ENCODE measurements at places on chromosomes 13 and 19.
A peak's percentile ranks its signal among the peaks of the same experiment; 100 is the strongest.

DNA sequence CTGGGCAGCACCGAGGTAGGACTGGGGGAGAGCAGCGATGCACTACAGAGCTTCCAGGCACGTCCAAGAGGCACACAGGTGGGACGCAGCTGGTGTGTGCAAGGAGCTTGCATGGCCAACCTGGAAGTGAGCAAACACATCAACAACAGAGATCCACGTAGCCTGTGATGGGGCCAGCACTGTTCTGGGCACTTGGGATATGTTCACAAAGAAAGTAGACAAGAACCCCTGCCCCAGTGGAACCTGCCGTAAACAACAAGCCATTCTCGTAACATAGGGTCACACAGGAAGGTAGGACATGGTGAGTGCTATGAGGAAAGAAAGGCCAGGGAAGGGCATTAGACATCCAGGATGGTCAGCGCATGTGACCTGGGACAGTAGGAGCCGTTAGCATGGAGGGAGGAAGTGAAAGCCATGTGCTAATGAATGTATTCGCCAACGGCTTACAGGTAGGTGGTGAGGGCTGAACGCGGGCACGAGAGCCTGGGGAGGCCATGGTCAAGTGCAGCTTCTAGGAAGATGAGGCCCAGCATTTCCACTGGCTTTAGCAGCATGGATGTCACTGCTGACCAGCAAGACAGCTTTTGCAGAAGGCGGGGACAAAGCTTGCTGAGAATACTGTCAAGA, 105.5 kb downstream of the TEX26 start:
- DNase-seq, result no peak

GRCh38 chr19:56119582-56119978, 1.5 kb downstream of the ZNF787 start:
- no peak for DNase-seq

- no peak for DNase-seq
Measured at GRCh38 chr13:32125221-32125689, 93.7 kb downstream of the FRY start.

GRCh38 chr19:11361037-11361770, 6.0 kb downstream of the PLPPR2 start:
- DNase-seq, result no peak

DNA sequence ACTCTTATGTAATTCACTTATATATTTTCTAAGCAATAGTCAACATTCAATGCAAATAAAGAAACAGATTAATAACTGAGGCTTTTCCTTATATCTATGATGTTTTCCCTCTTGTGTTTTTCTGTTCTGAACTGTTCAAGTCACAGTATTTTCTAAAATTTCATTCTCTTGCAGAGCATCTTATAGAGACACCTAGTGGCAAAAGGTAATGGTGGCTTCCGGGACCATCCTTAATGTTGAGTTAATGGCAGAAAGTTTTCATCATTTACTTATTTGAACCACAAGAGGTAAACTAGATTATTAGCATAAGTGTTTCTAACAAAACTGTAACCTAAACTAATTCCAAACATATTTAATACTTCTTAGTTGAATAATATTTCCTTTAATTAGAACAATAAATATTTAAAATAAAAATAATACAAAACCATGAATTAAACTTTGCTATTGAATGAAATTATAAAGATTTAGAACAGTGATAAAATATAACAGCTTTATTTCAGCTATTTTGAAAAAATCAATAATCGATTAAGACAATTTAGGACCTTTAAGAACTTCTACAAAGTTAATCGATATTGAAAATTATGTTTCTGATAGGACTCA, 1.7 kb upstream of the SLITRK5 start:
- no peak for DNase-seq

DNA sequence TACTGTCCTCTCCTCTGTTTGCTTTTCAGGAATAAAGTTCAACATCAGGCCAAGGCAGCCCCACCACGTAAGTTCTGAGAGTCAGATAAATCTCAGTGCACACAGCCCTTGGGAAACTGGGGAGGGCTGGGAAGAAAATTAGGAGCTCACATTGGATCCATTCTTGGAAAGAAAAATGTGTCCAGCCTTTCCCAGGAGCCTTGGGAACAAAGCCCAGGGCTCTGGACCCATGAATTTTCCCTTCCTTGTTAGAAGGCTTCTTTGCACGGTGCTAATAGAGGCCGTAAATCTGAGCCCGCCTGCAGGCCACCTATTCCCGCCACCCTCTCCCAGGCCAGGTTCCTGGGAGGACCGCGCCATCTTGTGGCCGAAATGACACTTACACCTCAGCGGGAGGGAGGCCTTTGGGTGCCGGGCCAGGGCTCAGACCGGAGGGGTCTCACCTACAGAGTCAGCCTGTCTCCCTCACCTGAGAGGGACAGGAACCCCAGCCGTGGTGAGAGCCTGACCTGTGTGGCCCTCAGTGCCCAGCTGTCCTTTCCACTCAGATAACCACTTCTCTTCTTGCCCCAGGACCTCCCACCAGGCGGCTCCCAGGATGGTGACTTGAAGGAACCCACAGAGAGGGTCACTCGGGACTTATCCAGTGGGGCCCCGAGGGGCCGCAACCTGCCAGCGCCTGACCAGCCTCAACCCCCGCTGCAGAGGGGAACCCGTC, 25.1 kb upstream of the KCTD15 start:
- peak; percentile 57 for DNase-seq

DNA sequence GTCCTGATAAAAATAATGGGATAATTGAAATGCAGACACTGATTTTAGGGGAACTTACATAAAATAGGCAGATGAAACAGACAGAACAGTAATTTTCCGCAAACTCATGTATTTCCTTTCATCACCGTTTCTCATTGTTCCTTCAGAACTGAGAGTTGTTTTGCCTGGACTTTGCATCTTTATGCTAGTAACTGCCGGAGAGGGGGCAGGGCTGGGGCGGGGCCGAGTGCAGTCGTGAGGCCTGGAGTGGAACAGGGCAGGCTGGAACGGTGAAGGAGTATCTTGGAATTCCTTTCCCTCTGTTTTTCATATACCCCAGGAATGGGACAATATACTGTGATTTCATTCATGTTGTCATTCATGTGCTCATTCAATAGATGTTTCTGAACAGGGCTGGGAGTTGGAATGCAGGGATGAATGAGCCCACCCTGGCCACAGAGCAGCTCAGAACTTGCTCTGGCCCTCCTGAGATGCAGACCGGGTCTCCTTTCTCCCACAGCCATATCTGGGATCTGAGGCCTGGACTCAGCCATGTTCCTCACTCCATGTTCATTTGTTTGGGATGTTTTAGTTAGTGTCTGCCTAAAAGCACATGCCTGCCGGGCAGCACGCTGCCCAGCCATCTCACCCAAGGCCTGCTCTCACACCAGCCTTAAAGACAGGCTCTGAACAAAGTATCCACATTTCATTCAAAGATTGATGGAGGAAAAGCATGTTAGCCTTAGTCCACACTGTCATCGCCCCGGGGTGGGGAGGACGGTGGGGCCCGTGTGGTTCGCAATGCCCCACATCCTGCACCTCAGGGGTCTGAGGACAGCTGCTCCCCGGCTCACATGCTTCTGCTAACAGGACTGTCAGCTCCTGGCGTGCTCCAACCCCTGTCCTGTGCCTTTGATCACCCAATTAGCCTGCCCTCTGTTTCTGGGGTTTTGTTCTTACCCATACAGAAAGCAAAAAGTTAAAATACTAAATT, 92.9 kb downstream of the SOX1 start:
- DNase-seq, result peak; percentile 7

DNA sequence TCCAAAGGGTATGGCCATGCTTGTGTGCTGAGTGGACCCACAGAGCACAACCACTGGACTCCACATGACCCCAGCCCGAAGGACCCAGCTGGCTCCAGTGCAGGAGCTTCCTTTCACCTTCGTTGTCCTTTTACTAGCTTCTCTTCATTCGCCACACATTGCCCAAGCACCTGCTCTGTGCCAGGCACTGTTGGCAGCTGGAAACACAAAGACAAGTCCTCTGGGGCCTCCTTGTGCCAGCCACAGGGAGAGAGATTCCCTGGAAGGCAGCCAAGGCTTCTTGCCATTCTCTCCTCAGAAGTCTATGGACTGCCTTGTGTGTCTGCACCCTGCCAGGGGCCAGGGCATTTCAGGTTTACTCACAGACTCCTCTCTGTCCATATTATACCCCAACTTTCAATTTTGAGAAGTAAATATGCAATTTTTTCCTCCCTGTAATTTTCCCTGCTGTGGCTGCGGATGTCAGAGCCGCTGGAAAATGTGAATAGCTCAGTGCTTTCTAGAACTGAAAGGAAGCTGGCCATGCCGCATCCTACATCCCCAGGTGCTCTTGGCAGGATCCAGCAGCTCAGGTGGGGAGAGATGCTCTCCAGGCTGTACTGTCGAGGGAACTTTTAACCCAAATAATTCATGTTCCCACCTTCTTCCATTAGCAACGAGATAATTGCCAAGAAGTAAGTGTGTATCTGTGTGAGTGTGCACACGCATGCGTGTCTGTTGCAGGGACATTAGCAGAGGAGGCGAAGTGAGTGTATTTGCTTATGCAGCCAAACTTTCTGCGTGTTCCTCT, 57.2 kb downstream of the CHST8 start:
- DNase-seq, result peak; percentile 62

GRCh38 chr19:57436417-57436816, 1.3 kb downstream of the ZNF749 start:
- no peak for DNase-seq

- DNase-seq, result no peak
Measured at GRCh38 chr19:50311723-50312635, 17.2 kb downstream of the KCNC3 start.

GRCh38 chr13:89227356-89227755, 1556.2 kb downstream of the SLITRK5 start:
- DNase-seq, result no peak

Measured in spinal cord (tissue), 10 donors.